ENCODE measurements at places on chromosomes 3 and 15.

GRCh38 chr3:185677146-185677829 is 91.2 kb downstream of the SENP2 start:
- DNase-seq, result peak; percentile 82

DNA sequence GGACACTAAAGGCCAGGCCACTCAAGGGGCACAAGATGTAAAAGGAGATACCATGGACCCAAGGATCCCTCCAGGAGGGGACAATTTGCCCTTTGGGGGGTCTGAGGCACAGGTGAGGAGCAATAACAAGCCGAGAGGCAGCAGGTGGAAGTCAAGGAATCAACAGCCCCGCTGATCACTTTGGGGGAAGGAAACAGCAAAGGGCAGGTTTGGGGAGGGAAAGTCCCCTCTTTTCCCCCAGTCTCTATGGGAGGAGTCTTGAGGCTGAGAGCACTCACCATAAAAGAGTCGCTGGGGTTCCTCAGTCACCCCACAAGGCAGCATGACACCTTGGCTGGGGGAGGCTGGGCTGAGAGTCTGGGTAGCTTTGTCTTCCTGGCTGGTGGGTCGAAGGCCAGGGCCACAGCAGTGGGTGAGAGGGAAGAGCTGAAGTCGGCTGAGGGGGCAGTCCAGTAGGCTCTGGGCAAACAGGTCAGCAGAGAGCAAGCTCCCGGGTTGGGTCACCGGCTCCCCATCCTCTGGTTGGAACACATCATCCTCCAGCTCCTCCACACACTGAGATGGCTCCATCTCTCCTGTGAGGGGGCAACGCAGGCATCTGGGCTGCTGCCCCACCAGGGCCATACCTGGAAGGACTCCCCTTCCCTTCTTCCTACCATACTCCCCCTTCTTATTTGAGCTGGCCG is 3.0 kb downstream of the BMF start:
- DNase-seq, result no peak

DNA sequence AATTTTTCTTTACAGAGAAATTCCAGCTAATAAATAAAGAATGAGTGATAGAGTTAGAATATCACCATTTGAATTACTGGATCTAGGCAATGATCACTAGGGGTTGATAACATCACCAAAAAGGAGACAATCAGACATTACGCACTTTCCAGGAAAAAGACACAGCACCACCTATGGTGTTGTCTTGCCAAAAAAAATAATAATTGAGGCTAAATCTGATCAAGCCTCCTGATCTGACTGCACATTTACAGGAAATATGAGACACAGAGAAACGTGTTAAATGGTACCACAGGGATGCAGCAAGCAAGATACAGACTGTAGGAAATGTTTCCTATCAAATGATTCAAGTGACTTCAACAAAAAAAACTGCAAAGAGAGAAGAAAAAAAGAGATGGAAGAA is 92.8 kb downstream of the EOMES start:
- no peak for DNase-seq

DNA sequence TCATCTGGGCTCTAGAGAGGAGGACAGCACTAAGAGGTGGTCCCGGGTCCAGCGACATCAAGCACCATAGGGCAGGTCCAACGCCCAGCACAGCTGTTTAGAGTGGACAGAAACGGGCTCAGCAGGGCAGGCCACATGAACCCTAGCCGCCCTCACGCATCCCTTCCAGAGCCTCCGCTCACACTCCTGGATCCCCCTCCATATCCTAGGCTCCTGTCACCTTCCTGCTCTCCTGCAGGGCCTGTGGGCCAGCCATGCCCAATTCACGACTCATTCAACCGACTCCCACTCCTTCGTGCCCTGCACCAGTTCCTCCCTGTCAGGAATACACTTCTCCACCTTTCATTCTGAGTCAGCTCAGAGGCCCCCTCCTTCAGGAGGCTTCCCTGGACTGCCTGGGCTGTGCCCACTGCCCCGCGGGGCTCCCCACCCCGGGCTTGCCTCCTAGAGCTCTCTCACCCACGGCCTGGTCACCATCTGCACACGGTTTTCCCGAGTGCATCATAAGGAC is 90.2 kb downstream of the LINGO1 start:
- peak; percentile 30 for DNase-seq

GRCh38 chr3:144431134-144431533 is 459.5 kb downstream of the DIPK2A start:
- DNase-seq, result no peak

DNA sequence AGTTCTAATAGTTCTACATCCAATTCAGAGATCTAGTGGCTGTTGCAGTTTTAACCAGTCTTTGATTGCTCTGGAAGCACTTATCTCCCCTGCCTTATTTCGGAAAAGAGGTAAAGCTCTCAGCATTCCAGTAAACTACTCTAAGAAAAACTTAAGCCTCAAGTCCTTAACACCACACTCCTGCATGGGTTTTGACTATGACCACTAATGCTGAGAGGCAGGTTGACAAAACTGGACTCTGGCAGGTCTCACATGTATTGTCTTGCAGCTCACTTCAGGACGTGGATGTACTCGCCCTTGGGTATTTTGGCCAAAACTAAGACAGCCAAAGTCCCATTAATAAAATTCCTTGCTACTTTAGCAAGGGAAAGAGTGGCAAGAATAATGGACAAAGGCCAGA is 405.9 kb upstream of the GRM7 start:
- DNase-seq, result no peak

- DNase-seq, result no peak
Observed at GRCh38 chr3:52119826-52120225, 34.4 kb downstream of the POC1A start.

DNA sequence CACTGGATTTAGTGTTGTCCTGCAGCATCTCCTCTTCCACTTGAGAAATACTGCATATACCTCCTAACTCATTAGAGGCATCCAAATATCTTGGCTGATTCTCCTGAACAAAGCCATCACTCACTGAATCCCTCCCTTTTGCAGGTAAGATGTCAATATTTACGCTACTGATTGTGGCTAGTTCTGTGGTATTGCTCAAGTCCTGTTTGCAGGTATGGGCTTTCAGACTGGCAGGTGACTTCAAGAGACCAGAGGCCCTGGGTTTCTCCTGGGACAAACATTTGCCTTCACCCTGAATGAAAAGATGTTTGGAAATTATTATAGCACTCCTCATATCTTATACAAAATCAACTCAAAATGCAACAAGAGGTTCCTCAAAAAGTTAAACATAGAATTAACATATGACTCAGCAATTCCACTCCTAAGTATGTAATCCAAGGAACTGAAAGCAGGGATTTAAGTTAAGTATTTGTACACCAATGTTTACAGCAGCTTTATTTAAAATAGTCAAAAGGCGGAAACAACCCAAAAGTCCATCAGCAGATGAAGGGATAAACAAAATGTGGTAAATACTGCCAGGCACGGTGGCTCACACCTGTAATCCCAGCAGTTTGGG is 18.6 kb downstream of the NEK4 start:
- DNase-seq, result no peak

- no peak for DNase-seq
Observed at GRCh38 chr3:16108424-16108823, 66.1 kb upstream of the GALNT15 start.

DNA sequence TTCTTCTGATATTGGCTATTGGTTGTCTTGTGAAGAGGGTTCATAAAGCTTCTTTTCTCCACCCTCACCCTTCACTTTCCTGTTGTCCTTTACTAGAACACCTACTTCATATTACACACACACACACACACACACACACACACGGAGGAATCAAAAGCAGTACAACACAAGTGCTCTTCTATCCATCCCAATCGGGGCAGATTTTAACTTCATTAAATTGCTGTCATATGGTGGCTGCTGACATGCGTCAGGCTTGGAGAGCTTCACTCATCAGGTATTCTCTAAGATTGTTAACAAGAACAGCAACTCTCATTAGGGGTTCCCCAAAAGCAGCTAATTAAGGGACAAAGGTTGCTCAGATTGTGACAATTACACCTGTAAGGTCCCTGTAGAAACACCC is 239.1 kb upstream of the MEIS2 start:
- DNase-seq, result no peak

DNA sequence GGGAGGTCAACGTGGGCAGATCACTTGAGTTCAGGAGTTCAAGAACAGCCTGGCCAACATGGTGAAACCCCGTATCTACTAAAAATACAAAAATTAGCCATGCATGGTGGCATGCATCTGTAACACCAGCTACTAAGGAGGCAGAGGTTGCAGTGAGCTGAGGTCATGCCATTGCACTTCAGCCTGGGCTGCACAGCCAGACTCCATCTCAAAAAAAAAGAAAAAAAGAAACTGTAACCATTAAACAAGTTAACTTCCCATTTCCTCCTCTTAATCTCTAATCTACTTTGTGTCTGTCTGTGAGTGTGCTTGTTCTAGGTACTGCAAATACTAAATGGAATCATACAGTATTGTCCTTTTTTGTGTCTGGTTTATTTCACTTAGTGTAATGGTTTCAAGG is 2.7 kb downstream of the RBM6 start:
- no peak for DNase-seq

GRCh38 chr3:180617049-180617448 is 15.1 kb downstream of the TTC14 start:
- DNase-seq, result no peak

- DNase-seq, result no peak
Observed at GRCh38 chr15:61064651-61065050, 164.5 kb downstream of the RORA start.

DNA sequence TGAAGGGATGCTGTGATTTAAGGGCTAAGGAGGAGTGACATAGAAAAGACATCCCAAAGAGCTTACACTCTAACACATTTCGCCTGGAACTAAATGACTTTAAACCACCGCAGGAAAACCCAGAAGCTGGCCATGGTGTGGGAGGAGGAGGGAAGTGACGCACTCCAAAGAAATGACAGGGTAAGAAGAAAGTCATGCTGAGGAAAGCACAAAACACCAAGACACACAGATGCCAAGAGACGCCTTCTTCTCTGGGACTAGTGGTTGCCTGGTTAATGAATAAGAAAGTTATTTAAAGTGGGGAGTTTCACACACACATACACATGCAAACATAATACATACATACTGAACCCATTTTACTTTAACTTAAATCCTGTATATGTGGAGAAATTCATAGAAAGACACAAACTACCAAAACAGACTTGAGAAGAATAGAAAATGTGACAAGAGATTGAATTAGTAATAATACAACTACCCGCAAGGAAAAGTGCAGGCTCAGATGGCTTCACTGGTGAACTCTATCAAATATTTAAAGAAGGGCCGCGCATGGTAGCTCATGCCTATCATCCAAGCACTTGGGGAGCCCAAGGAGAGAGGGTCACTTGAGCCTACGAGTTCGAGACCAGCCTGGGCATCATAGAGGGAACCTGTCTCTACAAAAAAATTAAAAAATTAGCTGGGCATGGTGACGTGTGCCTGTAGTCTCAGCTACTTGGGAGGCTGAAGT is 125.5 kb downstream of the NSMCE3 start:
- no peak for DNase-seq

GRCh38 chr3:5994651-5995050 is 807.1 kb downstream of the EDEM1 start:
- no peak for DNase-seq

DNA sequence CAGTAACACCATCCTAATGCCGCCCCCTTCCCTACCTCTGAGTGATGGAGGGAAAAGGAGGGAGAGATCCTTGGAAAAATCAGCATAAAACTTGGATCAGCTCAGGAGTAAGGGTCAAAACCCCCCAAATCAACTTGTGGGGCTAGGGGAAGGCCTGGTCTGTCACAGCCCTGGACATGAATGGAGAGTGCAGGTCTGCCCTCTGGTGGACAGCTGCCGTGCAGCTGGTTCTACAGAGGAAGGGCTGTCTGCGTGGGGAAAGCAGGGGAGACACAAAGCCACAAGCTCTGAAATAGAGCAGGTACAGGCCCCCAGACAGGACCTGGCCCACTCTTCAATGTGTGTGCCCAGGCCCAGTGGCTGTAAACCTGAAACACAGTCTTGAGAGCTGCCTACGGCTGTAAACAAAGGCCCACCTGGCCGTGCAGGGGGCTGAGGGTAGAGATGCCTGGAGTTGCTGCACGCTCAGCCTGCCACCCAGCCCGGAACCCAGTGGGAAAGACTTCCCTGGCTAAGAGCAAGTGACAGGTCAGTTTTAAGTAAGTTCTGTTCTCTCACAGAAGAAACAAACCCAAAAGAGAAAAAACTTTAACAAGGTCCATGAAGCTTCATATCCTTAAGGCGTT is 16.4 kb downstream of the CLK3 start:
- DNase-seq, result peak; percentile 76

DNA sequence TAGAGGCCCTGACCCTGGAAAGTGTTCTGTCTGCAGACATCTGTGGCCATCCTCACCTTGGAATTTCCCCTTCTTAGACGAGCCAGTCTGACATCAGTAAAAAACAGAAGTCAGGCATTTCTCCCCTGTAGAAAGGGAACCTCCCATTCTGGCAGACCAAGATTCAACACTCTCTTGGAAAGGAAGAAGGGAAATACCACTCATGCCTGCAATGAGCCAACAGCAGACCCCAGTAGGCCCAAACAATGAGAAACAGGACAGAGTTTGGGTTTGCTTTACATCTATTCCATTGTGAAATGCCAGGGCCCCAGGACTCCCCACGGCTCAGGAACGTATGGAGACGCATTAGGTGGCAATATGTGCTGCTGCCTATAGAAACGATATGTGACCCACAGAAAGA is 264.0 kb upstream of the NSMCE3 start:
- peak; percentile 8 for DNase-seq

GRCh38 chr15:90683371-90683770 is 33.8 kb upstream of the BLM start:
- no peak for DNase-seq

- peak; percentile 12 for DNase-seq
Observed at GRCh38 chr3:30188713-30189112, 417.7 kb upstream of the TGFBR2 start.

GRCh38 chr3:114649331-114649730 is 355.5 kb downstream of the TIGIT start:
- no peak for DNase-seq

DNA sequence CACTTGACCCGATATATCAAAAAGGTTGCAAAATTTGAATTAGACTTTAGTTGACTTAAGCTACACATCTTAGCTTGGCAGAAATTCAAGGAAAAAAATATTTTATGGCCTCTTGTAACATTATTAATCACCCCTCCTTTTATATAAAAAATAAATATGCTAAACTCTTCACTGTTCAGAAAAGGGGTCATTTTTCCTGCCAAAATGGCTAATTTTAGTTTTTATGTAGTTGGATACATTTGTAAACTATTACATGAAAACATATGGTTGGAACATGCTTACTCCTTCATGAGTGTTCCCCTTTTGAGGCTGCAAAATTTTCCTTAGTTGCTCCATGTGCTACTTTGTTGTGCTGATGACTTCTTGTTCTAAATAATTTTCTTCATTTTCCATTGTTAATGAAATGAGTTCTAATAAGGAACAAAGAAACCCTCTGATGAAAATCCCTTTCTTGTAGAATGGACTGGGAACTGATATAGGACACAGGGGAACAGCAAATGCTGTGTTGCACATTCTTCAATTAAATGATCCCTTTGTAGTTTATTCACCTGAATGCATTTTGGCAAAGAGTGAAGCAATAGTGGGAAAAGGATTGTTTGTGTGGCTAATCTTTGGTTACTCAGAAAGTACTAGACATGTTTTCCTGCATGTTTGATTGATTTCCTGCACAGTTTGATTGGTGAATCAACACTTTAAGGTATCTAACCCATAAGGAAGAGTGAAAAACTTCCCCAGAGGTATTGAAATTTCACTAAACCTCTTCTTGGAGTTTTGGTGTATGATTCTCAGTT is 349.3 kb downstream of the TIGIT start:
- no peak for DNase-seq
